ENCODE measurements at places on chromosomes 12 and 14.
A peak's percentile ranks its signal among the peaks of the same experiment; 100 is the strongest.

GRCh38 chr12:78290606-78291345 lies 460.1 kb downstream of the NAV3 start:
- peak; percentile 96 for DNase-seq

GRCh38 chr12:78439666-78440065 lies 424.9 kb upstream of the SYT1 start:
- DNase-seq, result no peak

DNA sequence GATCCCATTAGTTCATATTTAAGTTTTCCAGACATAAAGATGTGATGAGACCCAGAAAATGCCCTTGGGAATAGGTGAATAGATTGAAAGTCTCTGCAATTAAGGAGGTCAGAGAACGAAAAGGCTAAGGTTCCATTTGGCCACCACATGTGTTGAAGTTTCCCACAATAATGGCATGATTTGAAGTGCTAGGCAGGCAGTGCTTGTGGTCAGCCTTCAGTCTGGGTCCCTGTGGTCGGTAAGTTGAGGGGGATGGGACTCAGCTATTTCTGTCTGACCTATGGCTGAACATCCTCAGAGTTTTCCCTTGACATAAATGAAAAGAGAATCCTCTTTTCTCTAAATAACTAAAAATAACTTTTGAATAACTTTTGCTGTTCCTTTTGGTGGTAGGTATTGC lies 92.4 kb downstream of the PELI2 start:
- peak; percentile 48 for DNase-seq

GRCh38 chr12:64258576-64258975 lies 36.5 kb upstream of the KICS2 start:
- no peak for DNase-seq

GRCh38 chr14:59241121-59241520 lies 52.7 kb downstream of the DAAM1 start:
- DNase-seq, result no peak

- DNase-seq, result no peak
These were observed 2.7 kb upstream of the PRIMA1 start for GRCh38 chr14:93790966-93791365.

- peak; percentile 80 for DNase-seq
These were observed 20.2 kb upstream of the KRT8 start for GRCh38 chr12:52924764-52925716.

DNA sequence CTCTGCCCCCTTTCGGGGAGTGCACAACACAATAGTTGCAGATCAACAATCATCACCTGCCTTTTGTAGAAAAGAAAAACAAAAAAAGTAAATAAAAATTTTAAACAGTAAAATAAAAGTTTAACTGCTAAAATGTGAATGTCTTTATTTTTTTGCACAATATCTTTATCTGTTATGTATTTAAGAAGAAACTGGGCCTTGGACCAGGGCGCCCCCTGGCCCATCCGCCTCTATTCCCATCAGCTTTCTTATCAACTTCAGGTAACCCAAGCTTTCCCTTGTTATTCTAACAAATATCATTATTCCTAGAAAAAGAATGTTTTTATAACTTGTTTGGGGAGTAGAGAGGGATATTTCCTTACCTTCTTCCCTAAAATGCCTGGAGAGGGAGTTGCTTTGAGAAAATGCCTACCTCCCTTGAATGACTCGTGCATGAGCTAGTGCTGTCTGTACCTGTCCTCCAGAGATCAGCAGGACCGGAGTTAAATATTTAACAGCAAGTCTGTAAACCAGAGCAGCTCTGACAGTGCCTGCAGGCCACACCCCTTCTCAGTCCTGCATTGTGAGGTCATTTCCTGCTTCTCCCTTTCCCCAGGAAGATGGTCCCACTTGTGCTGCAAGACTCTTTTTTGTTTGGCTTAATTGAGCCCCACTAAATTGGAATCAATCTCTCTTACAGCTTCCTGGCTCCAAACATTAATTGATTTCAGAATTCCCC lies 192.8 kb upstream of the RGS6 start:
- DNase-seq, result no peak

- peak; percentile 3 for DNase-seq
These were observed 143.7 kb downstream of the ASCL4 start for GRCh38 chr12:107917912-107918800.

DNA sequence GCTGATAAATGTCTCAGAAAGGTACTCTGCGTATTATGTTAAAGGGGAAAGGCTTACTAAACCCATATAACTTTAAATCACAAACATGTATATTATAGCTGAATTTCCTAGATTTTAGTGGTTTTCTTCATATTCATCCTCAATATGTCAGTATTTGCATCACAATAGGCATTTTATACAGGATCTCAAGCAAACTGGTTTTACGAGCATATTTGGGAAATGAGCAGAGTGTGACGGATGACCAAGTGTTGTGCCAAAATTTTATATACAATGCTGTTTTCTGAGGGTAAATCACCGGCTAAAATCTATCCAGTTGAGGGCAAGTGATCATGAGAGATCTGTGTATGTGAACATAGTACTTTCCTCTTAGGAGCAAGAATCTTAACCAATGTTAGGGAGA lies 8.4 kb downstream of the CPM start:
- DNase-seq, result no peak

GRCh38 chr12:114888928-114889584 lies 205.1 kb upstream of the TBX3 start:
- DNase-seq, result no peak

DNA sequence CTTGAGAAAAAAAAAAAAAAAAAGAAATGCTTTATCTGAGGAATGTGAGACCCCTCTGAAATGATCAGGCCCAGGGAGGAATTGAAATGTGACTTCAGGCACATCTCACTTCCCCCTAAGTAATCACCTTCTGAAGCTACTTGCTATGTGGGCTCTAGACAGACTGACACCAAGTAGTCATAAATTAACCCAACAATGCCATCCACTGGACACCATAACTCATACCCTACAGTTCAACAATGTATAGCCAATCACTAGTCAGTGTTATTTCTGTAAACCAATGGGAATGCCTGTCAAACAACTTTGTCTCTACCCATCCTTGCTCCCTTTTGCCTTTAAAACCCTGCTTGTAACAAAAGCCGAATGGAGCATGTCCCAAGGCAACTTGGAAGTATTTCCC lies 182.7 kb upstream of the TMPO start:
- no peak for DNase-seq

- no peak for DNase-seq
These were observed 1539.5 kb upstream of the TMEM132C start for GRCh38 chr12:126727218-126728075.

DNA sequence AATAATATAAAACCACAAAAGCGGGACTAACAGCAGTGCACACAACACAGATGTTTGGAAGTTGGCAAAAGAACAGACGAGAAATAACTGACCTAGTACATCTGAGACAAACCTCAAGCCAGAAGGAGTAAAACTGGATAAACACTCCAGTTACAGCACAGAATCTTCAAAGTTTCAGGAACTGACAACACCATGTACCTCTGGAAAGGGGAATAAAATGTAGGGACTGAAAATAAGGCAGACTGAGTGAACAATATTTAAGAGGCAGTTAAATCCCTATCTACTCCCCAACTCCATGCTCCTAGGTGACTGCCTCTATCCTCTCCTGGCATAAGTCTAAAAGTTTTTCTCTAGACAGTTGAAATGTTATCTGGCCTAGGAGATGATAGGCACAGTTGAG lies 57.9 kb downstream of the ZFYVE21 start:
- DNase-seq, result no peak

DNA sequence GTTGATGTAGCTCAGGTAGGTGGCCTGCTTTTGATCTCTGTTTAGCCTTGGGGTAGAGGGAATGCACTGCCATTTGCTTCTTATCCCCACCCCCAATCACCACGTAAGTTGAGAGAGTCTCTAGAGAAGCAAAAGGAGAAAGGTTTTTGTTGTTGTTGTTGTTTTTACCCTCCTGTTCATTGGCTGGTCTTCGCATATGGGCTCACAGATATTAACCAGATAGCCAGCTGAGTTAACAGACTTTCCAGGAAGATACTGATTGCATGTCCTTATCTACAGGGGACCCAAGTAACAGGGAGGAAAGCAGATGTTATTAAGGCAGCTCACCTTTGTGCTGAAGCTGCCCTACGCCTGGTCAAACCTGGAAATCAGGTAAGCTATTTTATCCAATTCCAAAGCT lies 2.9 kb downstream of the PA2G4 start:
- DNase-seq, result no peak

GRCh38 chr12:17206553-17206952 lies 600.6 kb upstream of the LMO3 start:
- no peak for DNase-seq

DNA sequence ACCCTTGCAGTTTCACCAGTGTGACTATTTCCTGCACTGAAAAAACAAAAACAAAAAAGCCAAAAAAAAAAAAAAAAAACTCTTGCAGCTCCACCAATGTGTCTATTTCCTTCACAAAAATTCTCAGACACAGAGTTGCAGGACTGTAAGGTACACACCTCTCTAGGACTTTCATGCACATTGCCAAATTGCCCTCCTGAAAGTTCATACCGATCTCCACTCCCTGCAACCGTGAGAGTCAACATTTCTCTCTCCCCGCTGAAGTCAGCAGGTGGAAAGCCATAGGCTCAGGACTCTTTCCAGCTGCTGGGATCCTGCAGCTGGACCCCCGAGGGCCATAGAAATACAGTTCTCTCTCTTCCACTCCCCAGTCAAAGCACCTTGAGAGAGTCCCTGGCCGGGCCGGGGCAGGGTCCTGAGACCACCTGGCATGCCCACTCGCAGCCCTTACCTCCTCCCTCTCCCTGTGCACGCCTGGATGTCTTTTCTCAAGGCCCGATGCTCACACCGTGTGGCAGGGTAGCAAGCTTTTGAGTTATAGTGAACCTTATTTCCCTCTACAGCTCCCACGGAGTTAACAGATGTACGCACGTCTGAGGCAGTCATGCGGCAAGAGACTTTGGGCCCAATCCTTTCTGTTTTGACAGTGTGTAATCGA lies 23.6 kb downstream of the MMAB start:
- no peak for DNase-seq

GRCh38 chr14:22884738-22885523 lies 1.9 kb downstream of the REM2 start:
- no peak for DNase-seq

DNA sequence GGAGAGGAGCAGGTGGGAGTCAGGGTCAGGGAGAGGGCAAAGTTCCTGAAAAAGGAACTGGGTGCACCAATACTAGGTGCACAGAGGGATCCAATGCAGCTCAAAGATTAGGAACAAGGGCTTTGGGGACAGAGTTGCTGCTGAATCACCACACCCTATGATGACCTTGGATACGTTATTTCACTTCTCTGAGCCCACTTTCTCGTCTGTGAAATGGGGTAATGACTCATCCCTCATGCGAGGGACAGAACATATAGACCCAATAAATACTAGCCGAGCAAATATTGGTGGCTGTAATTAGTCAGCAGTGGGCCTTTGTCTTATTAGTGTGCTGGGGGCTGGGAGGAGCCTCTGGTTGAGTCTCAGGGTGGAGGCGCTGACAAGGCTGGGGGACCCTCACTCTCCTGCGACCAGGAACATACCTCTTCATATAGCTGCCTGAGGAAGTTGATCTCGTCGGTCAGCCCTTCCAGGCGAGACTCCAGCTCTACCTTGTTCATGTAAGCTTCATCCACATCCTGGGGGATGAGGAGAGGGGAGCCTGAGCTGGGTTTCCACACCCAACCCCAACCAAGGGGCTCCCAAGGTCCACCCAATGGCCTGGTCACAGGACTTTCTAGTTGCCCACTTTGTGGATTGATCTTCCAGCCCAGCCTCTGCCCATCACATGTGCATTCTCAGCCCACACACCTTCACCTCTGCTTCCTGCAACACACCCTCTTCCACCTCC lies 4.5 kb downstream of the KRT8 start:
- no peak for DNase-seq

- no peak for DNase-seq
These were observed 179.0 kb downstream of the SLC15A4 start for GRCh38 chr12:128644664-128645296.

- no peak for DNase-seq
These were observed 57.1 kb downstream of the VWF start for GRCh38 chr12:6067152-6067916.

DNA sequence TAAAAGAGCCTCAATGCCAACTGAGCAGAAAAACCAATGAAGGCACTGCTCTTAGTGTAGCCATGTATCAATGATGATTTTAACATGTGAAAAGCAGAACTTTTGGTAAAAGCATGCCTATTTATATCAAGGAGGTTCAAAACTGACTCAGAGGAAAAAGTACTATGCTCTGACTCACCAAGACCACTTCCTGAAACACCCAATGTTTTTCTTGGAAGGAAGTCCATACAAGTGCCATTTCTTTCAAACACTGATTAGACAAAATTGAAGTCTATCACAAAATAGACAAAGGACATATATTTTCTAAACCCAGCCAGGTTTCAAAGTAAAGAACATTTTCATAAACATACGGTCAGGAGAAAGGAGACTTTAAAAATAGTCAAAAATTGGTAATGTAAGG lies 88.6 kb downstream of the EPS8 start:
- DNase-seq, result peak; percentile 91

- no peak for DNase-seq
These were observed 261.9 kb downstream of the TMEM132D start for GRCh38 chr12:129641926-129642325.

GRCh38 chr14:61537563-61538463 lies 157.5 kb upstream of the HIF1A start:
- peak; percentile 90 for DNase-seq

DNA sequence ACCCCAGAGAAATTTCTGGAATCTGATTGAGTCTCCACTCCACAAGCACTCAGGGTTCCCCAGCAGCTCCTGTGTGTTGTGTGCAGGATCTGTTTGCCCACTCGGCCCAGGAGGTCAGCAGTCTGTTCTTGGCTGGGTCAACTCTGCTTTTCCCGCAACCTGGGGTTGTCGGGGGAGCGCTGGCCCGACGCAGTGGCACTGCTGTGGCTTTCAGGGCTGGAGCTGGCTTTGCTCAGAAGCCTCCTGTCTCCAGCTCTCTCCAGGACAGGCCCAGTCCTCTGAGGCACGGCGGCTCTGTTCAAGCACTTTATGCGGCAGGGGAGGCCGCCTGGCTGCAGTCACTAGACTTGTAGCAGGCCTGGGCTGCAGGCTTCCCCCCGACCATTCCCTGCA lies 23.7 kb downstream of the P2RX4 start:
- no peak for DNase-seq

DNA sequence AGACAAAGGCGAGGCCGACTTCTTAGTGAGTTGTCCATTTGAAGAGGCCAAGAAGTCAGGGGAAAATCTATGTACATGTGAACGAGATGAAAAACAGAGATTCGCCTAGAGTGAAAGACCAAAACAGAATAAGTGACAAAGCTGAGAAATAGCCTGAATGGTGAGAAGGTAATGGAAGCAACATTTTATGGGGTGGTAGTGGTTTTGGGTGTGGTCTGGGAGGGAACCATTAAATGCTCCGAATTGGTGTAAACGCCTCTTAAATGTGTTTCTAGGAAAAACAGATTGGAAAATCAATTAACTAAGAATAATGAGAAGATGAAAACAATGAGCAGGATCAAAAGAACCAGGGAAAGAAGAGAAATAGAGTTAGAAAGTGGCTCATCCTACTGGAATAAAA lies 83.8 kb upstream of the MANSC4 start:
- DNase-seq, result no peak

GRCh38 chr12:46661110-46661845 lies 164.5 kb downstream of the SLC38A4 start:
- DNase-seq, result peak; percentile 90

Measured in AG10803 (cell line).